Astrocyte (in vitro differentiated cells and primary cell): ENCODE measurements at places on chromosomes 2 and 18. TPM values are rescaled to one million over a fixed set of nuclear protein-coding genes. Genes with fewer than 3 reads are reported as not detected.
A peak's percentile ranks its signal among the peaks of the same experiment; 100 is the strongest.

DNA sequence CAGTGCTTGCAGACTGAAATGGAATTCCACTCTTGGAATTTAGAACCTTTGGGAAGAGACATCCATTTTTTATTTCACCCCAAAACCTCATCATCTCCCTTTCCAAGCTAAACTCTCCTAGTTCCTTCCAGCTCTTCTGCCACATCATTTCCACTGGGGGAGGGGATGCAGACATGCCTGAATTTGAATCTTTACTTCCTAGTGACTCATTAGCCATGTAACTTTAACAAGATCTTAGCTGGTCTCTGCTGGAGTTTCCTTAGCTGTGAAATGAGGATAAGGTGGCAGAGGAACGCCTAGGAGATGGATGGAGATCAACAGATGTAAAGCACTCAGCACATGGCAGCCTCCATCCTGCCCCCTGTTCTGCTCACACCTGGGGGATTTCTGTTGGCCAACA is 266.8 kb downstream of the EN1 start:
- DNase-seq = peak; percentile 35

- no peak for DNase-seq
Measured at GRCh38 chr2:12047761-12048160, 301.3 kb downstream of the LPIN1 start.

- no peak for DNase-seq
Measured at GRCh38 chr2:28638102-28638501, 113.5 kb upstream of the PPP1CB start.

GRCh38 chr18:6004119-6004518 is 108.8 kb upstream of the TMEM200C start:
- no peak for DNase-seq

The TANK gene
- 55.7 and 61.2 TPM in 2 replicates for total RNA-seq

DNA sequence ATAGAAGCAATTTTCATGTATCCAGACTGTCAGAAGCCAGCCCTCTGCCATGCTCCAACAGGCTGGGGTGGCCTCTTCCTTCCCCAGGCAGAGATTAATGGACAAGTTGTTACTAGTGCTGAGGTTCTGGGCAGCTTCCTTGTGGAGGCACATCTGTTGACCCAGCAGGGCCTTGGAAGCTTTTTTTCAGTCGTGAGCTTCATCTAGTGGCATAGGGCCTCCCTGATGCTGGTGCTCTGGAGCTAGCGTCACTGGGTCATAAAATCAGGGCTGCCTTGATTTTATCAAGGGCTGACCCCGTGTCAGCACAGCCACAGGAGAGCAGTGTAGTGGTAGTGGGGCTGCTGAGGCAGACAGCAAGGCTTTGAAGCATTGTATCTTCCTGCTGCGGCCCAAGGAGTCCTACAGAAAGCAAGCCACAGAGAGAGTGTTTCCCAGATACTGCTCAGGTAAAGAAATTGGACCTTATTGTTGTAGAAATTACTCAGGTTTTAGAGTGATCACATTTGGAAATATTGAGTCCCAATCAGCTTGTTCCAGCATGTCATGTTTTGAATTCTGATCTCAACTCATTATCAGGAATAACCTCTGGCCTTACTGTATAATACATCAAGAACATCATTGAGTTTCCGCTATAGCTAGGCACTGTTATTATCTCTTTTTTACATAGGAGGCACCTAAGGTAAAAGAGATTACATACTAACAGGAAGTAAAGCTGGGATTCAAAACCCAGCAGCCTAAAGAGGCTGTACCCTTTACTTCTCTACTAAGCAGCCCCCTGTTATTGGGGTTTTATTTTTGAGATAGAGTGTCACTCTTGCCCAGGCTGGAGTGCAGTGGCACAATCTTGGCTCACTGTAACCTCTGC is 92.3 kb upstream of the ALPP start:
- no peak for DNase-seq

The RBFA gene
- total RNA-seq = 24.1 and 24.4 TPM in 2 replicates

GRCh38 chr2:224538561-224539138 is 46.5 kb downstream of the CUL3 start:
- no peak for DNase-seq

The KCNJ13 gene
- not detected in 2 replicates for total RNA-seq

GRCh38 chr2:70807828-70808118 is 12.6 kb downstream of the CLEC4F start:
- DNase-seq = no peak

DNA sequence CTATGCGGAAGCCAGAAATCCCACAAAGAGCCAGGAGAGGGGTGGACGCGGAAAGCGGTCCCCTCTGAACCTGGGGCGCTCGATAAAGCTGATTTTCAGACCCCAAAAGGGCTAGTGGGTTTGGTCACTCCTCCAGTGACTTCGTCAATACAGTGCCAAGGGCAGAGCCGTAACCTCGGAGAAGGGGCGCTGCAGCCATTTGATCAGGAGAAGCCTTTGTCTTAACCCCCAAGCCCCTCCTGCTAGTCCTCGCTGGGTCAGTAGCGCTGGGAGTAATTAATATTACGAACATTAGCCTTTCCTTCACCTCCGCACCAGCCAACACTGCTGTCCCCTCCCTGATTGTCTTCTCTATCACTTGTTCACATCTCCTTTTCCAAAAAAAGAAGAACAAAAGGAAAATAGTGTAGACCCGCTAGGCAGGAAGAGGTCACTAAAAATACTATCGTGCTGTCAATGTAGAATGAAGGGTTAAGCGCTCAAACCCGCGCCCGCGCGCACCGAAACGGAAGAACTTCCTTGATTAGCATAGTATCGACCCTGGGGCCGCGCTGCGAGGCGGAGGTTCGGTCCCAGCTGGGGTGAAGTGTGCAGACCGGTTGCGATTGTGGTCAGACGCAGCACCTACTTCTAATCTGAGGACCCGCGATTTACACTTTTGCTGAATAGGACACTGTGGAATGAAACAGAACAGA is 63.2 kb upstream of the MAPRE2 start:
- DNase-seq = no peak

The DUSP28 gene
- total RNA-seq = 3.2 and 4.1 TPM in 2 replicates

The CDH2 gene
- 326 and 363 TPM in 2 replicates for total RNA-seq
